A549 treated with dexamethasone at 1 μM for 4 hours (cell line): ENCODE measurements at places on chromosomes 3 and 15. TPM values are rescaled to one million over a fixed set of nuclear protein-coding genes. Genes with fewer than 3 reads are reported as not detected.

CYP8B1 gene
- total RNA-seq = not detected in 5 replicates

HEMK1 gene
- 4.7 to 6.9 TPM (median 6.5 TPM) in 5 replicates for total RNA-seq

DOCK3 gene
- 0.28 to 0.43 TPM (median 0.35 TPM) in 5 replicates for total RNA-seq

PPP4R2 gene
- total RNA-seq = 28.4 to 41.7 TPM (median 40.3 TPM) in 5 replicates

DUOX2 gene
- total RNA-seq = 0.03 to 0.05 TPM (median 0.04 TPM) in 4 of 5 replicates, not detected in the other

RHOV gene
- 3.7 to 4.3 TPM (median 3.7 TPM) in 5 replicates for total RNA-seq

PP2D1 gene
- total RNA-seq = not detected in 5 replicates

GOLGA6B gene
- total RNA-seq = 0.05 TPM in 1 of 5 replicates, not detected in the others

IQCF6 gene
- total RNA-seq = not detected in 5 replicates

CAPN3 gene
- 0.22 to 0.59 TPM (median 0.32 TPM) in 4 of 5 replicates, not detected in the other for total RNA-seq

GOLGA8J gene
- total RNA-seq = not detected in 5 replicates

CFAP20DC gene
- total RNA-seq = 1.7 to 2.8 TPM (median 2.1 TPM) in 5 replicates

CLDN16 gene
- total RNA-seq = 0.06 to 0.10 TPM (median 0.08 TPM) in 4 of 5 replicates, not detected in the other

LRRC34 gene
- not detected in 5 replicates for total RNA-seq

ADGRG7 gene
- not detected in 5 replicates for total RNA-seq

KCNH8 gene
- not detected in 5 replicates for total RNA-seq

KLHL40 gene
- not detected in 5 replicates for total RNA-seq

C2CD4A gene
- 0.11 to 0.14 TPM (median 0.12 TPM) in 5 replicates for total RNA-seq

GABRA5 gene
- total RNA-seq = 86.0 to 118 TPM (median 107 TPM) in 5 replicates

MAPK6 gene
- total RNA-seq = 45.0 to 63.2 TPM (median 57.7 TPM) in 5 replicates

ANXA2 gene
- total RNA-seq = 5,259 to 6,141 TPM (median 5,288 TPM) in 5 replicates

KCNMB3 gene
- 0.90 to 1.5 TPM (median 1.3 TPM) in 5 replicates for total RNA-seq

PLA2G4F gene
- 0.03 to 0.06 TPM in 2 of 5 replicates, not detected in the others for total RNA-seq

PTH1R gene
- 1.0 to 2.3 TPM (median 1.4 TPM) in 5 replicates for total RNA-seq

DAPK2 gene
- total RNA-seq = 2.2 to 4.7 TPM (median 3.9 TPM) in 5 replicates

LSAMP gene
- 0.01 to 0.47 TPM (median 0.19 TPM) in 5 replicates for total RNA-seq

SPTBN5 gene
- total RNA-seq = 0.07 to 0.25 TPM (median 0.16 TPM) in 5 replicates

SSUH2 gene
- total RNA-seq = 0.45 to 1.4 TPM (median 0.82 TPM) in 5 replicates
